ENCODE measurements at places on chromosomes 6 and 20. TPM values are rescaled to one million over a fixed set of nuclear protein-coding genes. Genes with fewer than 3 reads are reported as not detected.

DNA sequence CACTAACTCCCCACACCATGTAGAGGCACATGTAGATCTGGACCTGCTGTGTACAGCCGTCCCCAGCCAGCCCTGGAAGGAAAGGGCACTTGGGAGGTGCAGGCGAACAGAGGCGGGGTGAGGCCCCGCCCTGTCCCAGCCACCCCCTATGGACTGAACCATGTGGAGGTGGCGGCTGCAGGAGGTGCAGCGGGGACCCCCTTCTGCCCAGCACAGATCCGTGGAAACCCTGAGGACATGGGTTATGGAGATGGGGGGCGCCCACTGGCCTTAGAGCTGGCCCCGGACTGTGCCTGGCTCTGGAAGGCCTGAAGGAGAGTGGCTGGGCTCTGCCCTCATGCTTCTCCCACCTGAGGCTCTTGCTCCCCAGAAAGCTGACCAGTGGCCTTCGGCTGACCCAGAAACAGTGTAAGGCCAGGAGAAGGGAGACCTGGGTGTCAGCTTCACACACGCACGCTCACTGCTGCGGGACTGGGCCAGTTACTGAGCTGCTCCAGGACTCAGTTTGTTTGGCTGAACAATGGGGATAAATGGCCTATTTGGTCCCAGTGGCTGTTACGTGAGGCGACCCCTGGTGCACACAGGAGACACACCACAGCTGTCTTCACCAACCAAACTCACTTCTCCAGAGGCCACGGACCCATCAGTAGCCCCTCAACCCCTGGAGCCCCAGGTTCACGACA is 87.2 kb downstream of the GINS1 start:
- peak overlapping the region; percentile 74 for H3K27ac ChIP-seq
- no peaks in the 10 kb centered on the region for H3K27me3 ChIP-seq
- no peak overlapping the region for H3K4me3 ChIP-seq
- H3K4me1 ChIP-seq: no peaks in the 10 kb centered on the region
- no peak for DNase-seq

GRCh38 chr6:32825966-32826365 is 9.2 kb upstream of the HLA-DOB start:
- DNase-seq: no peak
- H3K4me1 ChIP-seq: peaks cover 4% of the 10 kb centered on the region
- no peak overlapping the region for H3K4me3 ChIP-seq
- H3K27me3 ChIP-seq: peaks cover 6% of the 10 kb centered on the region
- H3K27ac ChIP-seq: no peak overlapping the region

DNA sequence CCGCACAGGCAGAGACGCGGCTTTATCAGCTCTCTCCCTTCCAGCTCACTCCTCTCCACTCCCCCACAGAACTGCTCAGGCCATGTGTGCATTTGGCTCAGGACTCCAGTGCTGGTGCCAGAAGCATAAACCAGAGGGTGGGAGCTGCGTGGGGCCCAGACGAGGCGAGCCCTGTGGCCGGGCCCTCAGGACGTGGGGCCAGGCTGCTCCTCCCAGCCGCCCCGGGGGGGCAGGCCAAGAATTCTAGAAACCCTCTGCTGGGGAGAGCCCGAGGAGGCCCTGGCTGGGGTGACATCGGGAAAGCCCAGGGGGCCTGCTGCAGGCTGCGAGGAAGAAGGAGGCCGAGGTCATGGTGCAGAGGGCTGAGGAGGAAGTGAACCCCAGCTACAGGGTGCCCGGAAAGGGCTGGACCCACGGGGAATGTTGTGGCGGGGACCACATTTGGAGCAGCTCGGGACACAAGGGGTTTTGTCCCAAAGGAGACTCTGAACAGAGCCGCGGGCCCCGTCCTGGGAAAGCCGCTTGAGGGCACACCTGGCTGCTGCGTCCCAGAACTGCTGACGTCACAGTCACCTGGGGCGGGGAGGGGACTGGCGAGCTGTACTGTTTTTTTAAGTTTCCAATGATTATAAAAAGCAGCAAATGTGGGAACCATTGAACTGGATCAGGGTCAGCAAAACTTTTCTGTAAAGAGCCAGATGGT is 107.1 kb downstream of the BANF2 start:
- DNase-seq: no peak
- H3K4me3 ChIP-seq: no peak overlapping the region
- H3K27me3 ChIP-seq: no peaks in the 10 kb centered on the region
- H3K4me1 ChIP-seq: peaks cover 24% of the 10 kb centered on the region
- peak overlapping the region; percentile 24 for H3K27ac ChIP-seq

GRCh38 chr6:13339863-13340630 is 11.7 kb upstream of the TBC1D7 start:
- H3K36me3 ChIP-seq: no peaks in the 10 kb centered on the region
- H3K27ac ChIP-seq: no peak overlapping the region
- no peaks in the 10 kb centered on the region for H3K27me3 ChIP-seq
- peaks cover 6% of the 10 kb centered on the region for H3K4me1 ChIP-seq
- H3K4me3 ChIP-seq: no peak overlapping the region

DNA sequence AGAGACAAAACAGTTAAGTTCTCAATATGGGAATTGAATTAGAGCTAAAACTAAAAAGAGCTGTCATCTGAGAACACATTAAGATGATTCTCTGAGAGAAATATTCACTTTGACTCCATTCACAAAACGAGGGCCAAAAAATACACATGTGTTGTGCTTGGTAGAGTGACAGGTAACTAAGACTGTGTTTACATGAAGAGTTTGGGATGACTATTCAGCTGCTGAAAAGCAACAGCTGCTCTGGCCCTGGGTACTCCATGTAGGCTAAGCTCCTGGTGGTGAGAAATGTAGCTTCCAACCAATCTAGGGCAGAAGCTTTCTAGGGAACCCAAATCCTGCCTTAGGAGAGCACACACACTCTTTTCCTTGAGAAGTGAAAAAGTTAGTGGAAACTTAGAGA is 184.5 kb downstream of the COL21A1 start:
- no peaks in the 10 kb centered on the region for H3K27me3 ChIP-seq
- H3K4me3 ChIP-seq: no peak overlapping the region
- no peak for DNase-seq
- H3K27ac ChIP-seq: no peak overlapping the region
- no peaks in the 10 kb centered on the region for H3K36me3 ChIP-seq

The BPIFB4 gene
- total RNA-seq: not detected

Measured in type B pancreatic cell (in vitro differentiated cells).